CD8-positive, alpha-beta T cell (primary cell): ENCODE measurements at places on chromosomes 3 and 15.

DNA sequence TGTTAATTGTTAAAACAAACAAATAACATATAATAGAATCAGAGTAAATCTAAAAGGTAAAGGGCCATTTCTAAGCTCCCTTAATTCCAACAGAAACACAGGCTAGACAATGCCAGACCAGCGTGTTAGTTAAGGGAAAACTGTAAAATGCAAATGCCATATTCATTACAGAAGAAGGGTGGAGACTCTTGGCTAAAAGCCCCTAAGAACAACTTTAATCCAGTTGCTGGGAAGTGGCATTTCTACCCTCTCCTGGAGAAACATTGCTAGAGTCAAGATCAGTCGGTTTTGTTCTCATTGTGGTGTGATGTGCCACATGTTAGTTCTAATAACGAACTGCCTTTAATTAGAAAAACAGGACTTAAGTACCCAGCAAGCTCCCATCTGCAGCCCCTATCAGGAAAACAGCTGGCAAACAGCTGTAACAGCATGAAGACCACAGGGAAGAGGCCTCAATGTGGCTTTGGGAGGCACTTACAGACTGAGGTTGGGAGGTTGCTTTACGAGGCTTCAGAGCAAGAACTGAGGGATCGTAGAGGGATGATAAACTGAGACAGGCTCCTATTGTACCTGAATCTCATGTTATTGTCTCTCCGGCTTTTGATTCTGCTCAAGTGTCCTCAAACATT is 1134.8 kb downstream of the ROBO1 start:
- no peak for DNase-seq

- no peak for DNase-seq
Observed at GRCh38 chr15:53840681-53841080, 81.2 kb upstream of the WDR72 start.

DNA sequence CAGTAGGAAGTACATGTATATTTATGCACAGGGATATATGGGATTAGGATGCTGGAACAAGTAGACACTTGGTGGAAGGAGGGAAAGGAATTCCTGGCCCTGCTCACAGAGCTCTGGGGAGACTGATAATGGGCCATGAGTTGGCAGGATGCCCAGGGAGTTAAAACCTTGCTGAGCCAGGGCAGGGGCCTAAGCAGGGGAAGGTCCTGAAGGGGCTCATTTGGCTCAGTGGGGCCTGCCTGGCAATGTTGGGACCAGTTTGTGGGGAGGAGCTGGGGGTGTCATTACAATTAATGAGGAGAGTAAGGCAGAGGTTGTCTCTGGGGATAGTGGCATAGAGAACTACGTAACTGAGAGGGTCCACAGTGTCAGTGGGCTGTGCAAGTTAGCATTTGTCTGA is 124.2 kb upstream of the ADPGK start:
- DNase-seq = no peak

DNA sequence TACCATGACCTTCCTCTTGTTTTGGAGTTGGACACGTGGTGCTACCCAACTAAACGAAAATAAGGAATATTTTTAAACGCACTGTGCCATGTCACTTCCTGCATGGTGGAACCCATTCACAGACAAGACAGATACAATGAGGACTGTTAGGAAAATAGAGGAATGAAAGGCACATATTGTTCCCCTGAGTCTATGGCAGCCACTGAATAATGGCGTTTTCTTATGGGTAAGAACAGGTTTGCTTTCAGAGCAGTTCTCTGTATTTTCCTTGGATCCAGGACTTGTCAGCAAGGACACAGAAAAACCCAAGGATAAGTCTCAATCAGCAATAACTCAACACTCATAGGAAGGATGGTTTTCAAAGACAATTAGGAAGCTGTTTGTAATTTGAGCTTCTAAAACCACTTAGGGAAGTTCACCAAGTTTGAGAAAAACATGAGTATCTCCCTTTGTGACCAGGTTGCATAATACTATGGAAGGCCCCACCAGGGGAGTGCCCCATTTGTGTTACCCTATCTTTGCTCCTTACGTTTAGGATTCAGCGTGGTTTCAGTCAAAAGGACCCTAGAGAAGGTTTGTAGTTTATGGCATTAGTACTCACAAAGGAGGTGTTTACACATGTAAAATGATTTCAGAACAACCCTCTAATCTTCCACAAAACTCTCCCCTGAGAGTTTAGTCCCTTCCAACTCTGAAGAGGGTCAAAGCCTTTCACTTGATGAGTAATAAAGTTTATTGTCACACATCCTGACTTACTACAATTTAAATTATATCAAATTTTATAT is 487.2 kb upstream of the ATP11B start:
- no peak for DNase-seq

GRCh38 chr3:129366312-129366831 is 62.1 kb downstream of the EFCAB12 start:
- no peak for DNase-seq

DNA sequence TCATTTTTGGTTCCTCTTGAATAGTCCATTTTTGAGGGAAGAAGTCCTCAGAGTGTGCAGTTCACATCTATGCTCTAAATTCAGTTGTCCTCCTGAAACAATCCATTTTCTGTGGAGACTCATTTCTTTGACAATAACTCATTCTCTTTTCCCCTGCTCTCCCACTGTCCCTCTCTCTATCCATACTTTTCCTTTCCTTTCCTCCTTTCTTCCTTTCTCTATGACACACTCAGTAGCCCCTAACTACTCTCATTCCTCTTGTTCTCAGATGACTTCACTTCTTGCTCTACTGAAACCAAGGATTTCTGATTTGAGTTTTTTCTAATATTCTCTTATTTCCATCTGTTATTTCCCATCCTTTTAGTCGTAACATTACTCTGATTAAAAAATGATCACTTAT is 16.7 kb upstream of the MEIS2 start:
- DNase-seq = no peak

- DNase-seq = no peak
Observed at GRCh38 chr3:188562144-188562543, 408.2 kb downstream of the LPP start.
